MG63 (cell line): ENCODE measurements at places on chromosomes 16 and 17. TPM values are rescaled to one million over a fixed set of nuclear protein-coding genes. Genes with fewer than 3 reads are reported as not detected.
A peak's percentile ranks its signal among the peaks of the same experiment; 100 is the strongest.

Gene DPEP2NB
- total RNA-seq, result not detected in 2 replicates

Gene TNS4
- not detected in 2 replicates for total RNA-seq

Gene GINS3
- total RNA-seq, result 20.7 and 24.3 TPM in 2 replicates

Gene MED9
- total RNA-seq, result 7.0 and 13.3 TPM in 2 replicates

Gene MYO15B
- total RNA-seq, result 0.15 and 4.7 TPM in 2 replicates

Gene TBC1D3C
- total RNA-seq, result 0.46 and 2.7 TPM in 2 replicates

Gene SAP30BP
- 105 and 108 TPM in 2 replicates for total RNA-seq

Gene ZG16B
- total RNA-seq, result 2.7 TPM in 1 of 2 replicates, not detected in the other

- peak; percentile 85 for DNase-seq
These were observed 7.9 kb downstream of the KDM6B start for GRCh38 chr17:7841915-7842379.

DNA sequence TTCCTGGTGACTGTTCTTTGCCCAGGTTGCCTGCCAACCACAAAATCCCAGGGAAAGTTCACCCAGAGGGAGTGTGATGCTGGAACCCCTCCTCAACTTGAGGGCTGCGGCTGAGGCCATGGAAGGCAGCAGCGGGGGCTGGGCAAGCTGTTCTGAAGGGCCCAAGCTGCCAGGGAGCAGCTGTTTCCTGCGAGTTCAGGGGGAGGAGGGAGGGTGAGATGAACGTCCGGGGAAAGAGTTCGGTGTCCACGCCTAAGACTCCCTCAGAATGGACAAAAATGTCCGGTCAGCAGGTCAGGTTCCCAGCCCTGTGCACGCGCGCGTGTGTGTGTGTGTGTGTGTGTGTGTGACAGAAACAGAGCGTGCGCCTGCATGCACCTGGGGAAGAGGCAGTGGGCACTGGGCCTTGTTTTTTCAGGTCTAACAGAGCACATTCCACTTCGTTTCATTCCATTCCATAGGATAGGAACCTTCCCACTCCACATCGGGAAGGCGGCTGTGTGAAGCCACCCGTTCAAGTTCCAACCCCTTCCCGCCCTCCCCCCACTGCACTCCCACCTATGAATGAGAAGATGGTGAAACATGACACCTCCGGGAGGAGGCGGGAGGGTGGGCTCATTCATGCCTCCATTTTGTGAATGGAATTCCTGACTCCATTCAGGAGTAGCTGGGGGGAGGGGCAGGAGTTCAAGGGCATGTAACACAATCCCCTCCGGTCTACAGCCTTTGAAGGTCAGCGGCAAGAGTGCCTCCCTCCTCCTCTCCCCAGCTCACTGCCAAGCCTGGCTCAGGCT is 15.7 kb downstream of the ETV4 start:
- no peak for DNase-seq

DNA sequence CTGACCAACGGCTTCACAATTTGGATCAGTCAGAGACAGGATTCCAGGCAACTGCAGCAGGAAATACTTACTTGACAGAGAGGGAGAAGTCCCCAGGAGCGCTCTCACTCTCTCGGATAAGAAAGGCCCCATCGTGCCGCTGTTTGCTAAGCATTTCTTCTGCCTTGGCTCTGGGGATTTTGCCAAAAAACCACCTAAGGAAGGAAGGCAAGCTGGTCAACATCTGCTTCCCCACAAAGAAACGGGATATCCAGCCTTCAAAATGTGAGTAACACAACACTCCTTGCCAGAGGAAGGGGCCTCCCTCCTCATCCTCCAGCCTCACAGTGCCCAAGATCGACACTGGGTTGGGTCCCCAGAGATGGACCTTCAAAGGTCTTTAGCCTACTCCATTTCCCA is 36.6 kb upstream of the SLC25A19 start:
- no peak for DNase-seq

DNA sequence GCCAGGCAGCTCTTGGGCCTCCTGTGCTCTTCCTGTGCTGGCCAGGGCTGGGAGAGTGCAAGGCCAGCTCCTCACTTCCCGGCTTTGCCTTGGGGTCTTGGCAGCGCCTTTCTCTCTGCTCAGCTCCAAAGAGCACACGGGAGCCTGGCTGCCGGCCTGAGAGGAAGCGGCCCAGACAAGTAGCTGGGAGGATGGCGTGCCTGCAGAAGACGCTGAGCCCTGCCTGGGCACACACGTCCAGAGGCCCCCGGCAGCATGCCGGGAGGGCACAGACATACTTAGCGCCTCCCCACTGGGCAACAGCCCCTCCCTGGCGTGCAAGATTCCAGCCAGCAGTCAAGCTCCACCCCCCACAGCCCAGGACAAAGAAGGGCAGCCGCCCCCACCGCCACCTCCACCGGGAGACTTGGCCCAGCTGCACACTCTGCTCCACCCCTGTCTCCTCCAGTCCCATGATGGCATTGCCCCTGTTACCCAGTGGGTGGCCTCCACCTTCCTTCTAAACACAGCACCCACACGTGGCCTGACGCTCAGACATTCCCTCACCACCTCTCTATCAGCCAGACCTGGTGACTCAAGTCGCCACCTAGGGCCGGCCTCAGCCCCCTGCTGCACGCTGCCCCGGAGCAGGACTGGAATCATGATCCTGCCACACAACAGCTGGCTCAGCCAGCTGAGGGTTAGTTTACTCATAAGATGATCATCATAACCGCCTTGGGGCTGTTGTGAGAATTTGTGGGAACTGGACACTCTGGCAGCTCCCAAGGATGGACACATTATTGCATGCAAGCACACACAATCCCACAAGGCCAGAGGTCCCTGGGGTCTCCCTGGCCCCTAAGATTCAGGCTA is 12.4 kb downstream of the SGCA start:
- peak; percentile 100 for DNase-seq

DNA sequence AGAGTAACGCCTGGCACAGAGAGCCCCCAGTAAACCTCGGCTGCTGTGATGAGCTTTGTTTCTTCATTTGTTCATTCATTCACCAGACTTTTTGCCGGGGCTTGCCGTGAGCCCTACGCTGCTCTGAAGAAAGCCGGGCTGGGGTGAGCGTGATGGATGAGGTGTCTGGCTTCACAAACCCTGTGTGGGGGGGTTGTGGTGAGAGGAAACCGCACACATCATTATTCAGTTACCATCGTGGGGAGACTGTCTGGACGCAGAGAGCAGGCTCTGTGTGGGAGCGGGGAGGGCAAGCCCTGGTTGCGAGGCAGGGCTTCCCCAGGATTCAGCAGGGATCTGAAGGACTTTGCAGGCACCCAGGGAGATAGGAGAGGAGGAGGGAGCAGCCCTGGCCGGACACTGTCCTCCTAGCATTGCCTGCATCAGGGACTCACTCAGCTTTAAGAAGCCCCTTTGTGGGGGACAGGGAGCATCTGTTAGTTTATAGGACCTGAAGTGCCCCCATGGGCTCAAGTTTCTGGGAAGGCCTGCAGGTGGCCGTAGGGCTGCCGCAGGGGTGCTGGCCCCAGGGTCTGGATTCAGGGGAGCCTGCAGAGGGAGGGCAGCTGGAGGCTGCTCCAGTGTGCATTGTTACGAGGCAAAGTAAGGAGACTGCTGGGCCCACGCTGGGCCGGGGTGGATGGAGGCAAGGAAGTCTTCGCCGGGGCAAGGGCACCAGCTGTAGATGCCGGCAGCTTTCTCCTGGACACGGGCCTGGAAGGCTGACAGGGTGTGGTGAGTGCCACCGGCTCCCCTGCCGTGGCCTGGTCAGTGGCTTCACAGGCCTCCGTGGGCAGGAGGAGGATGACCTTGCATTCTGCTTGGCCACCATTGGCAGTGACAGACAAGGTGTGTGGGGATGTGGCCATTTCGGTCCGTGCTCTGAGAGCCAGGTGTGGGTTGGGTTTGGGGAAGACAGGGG is 334.5 kb downstream of the SEC14L1 start:
- DNase-seq, result peak; percentile 57

GRCh38 chr17:19975601-19976000 is 2.0 kb downstream of the AKAP10 start:
- no peak for DNase-seq

DNA sequence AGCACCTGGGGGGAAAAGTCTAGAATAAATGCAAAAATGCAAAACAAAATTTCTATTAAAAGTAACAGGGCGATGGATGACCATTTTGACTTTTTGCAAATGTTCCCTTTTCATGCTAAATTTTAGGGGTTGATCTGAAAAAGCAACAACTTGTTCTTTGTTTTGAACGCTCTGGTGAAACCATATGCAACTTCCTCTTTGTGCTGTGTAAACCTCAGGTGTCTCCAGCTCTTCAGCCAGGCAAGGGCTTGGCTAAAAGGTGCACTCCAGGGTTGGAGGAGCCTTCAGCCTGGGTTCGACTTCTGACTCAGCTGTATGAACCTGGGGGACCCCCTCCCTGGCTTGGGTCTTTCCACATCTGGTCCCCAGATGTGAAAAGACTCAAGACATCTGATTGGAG is 9.5 kb downstream of the IRF8 start:
- no peak for DNase-seq

DNA sequence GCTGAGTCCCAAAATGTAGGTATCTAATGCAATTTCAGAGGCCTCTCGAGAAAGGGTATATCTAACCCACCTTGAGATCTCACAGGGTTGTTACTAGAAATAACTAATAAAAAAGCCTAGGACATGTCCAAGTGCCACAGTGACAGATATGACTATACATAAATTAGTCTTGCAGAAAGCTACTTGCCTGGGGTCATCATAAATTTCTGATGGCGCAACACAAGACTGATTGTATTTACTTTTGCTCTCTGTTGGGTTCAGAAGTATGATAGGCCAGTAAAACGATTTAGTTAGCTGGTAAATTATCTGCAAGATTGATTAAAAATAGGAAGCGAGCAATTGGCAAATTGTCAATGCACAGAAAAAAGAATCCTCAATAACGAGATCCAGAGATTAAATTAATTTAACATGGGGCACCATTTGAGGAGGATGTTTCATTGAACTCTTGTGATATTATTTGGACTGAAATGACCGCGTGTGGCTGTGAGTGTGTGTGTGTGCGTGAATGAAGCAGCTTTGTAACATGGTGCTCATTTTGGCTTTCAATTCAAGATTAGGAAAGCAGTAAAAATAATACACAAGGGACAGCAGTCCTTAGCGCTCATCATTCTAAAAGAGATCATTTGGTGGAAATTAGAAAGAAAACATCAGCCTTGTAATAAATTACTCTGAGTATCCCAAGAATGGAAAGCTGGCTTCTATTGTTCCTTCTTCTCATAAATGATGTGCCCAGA is 157.4 kb upstream of the ZFHX3 start:
- no peak for DNase-seq

DNA sequence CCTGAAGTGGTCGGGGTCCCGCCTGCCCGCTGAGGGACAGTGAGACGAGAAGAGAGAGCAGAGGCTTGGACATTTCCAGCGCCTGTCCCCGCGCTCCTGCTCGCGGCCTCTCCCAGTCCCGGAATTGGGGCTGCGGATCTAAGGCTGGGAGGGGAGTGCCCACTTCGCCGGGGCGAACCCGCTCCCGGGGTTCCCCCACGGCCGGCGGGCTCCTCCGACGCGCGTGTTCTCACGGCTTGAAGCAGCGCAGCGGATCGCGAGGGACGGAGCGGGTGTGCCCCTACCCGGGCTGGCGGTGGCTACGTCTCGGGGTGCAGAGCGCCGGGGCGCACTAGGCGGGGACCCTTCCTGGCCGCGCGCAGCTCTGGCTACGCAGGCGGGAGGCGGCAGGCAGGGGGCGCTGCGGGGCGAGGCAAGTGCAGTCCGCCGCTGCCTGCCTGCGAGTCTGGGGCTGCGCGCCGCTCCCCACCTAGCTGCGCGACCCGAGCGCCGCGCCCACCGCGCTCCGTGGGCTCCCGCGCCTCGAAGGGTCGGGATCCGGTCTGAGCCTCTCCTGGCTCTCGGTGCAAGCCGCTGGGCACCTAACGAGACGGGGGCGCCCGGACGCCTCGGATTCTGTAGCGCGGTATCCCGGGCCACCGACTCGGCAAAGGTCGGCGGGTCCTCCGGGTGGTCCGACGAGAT is 1.2 kb downstream of the NGFR start:
- DNase-seq, result peak; percentile 69

DNA sequence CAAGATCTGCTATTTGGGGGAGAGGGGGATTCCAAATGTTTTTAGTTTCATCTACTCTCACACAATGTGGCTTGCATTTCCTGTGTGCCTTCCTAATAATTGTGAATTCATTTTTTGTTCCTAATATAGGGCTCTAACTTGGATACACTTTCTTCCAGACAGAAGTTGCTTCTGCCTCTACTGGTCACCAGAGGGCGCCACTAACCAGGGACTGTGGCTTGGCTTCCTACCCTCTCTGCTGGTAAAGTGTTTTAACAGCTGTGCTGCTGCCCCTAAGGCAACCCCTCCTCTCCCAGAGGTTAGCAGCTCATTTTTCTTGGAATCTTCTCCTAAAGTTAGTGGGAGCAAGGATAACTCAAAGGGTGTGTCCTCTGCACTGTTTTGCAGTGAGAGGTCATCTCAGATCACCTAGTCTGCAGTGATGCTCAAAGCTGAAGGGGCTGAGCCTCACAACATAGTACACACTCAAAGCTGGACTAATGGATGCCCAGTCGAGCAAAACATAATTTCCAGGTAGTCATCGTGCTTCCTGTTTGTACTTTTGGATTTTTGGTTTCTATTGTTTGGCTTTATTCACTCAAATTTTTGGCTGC is 5.0 kb upstream of the PRSS54 start:
- DNase-seq, result peak; percentile 24

- DNase-seq, result no peak
These were observed 329 bp downstream of the KPNB1 start for GRCh38 chr17:47649972-47650524.

- no peak for DNase-seq
These were observed 18.0 kb upstream of the MON1B start for GRCh38 chr16:77172951-77173350.

DNA sequence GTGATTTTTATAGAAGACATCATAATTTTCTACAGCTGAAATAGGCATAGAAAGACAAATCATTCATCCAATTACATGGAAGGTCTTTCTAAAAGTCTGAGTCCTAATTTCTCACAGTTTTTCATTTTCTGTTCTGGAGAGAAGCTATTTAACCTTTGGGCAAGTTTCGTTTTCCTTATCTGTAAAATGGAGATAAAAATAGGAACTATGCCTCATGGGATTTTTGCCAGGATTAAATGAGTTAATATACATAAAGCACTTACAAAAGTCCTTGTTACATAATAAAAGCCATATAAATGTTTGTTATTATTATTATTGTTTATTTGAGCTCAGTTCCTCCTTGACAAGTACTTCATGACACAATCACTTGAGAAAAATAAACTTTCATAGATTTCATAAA is 121.4 kb downstream of the SKAP1 start:
- DNase-seq, result no peak

DNA sequence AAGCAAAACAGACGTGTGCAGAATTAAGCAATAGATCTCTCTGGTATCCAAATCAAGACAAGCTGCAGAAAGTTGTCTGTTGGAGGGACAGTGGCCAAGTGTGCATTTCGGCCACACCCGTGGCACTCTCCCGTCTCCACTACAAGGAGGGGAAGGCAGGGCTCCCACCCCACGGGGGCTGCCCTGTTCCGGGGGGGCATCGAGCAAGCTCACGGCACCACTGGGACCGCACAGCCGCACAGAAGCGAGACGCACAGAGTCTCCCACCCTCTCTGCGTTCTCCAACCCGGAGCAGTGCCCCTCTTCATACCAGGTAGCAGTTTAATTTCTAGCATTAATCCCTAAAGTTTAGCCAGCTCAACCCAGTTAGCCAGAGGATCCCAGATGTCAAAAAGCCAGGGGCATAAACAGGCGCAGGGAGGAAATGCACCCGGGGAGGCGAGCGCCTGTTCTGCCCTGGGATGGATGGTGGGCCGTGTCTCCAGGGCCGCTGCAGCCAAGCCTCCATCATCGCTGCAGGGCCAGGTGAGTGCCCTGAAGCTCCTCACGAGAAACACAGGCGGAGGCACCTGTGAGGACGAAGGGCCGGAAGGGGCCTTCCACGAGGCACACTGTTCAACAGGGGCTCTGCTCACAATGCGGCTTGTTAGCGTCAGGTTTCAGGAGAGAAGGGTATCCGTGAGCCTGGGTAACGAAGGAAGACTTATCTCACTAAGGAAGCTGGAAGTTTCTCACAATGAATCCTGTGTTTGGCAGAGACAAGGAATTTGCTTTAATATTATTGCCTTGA is 42.1 kb upstream of the METRNL start:
- no peak for DNase-seq
